NCI-H526 (cell line): ENCODE measurements at places on chromosomes 6 and 20.

GRCh38 chr20:51013577-51014330 lies 9.2 kb downstream of the KCNG1 start:
- DNase-seq, result peak; percentile 22

DNA sequence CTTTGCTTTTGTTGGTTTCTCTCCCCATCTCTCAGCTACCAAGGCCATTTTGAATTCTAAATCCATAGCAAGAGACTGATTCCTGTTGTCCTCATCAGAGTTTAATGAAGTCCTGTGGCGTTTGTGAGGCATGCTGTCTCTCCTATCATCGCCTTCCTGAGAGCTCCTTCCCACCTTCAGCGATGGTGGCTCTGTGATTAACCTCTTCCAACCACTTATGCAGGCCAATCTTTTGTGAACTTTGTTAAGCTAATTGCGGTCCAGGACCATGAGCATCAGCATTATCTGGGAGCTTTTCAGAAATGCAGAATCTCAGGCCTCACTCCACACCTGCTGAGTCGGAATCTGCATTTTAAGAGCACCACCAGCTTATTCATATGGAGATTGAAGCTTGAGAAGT lies 272.5 kb upstream of the CDYL start:
- no peak for DNase-seq

- peak; percentile 62 for DNase-seq
Measured at GRCh38 chr6:160519603-160520042, 144.5 kb downstream of the LPA start.

GRCh38 chr6:169398342-169399105 lies 144.9 kb upstream of the THBS2 start:
- DNase-seq, result no peak

GRCh38 chr20:24684421-24684871 lies 215.0 kb downstream of the SYNDIG1 start:
- DNase-seq, result no peak

- DNase-seq, result peak; percentile 83
Measured at GRCh38 chr6:157774153-157775135, 48.6 kb upstream of the SNX9 start.

DNA sequence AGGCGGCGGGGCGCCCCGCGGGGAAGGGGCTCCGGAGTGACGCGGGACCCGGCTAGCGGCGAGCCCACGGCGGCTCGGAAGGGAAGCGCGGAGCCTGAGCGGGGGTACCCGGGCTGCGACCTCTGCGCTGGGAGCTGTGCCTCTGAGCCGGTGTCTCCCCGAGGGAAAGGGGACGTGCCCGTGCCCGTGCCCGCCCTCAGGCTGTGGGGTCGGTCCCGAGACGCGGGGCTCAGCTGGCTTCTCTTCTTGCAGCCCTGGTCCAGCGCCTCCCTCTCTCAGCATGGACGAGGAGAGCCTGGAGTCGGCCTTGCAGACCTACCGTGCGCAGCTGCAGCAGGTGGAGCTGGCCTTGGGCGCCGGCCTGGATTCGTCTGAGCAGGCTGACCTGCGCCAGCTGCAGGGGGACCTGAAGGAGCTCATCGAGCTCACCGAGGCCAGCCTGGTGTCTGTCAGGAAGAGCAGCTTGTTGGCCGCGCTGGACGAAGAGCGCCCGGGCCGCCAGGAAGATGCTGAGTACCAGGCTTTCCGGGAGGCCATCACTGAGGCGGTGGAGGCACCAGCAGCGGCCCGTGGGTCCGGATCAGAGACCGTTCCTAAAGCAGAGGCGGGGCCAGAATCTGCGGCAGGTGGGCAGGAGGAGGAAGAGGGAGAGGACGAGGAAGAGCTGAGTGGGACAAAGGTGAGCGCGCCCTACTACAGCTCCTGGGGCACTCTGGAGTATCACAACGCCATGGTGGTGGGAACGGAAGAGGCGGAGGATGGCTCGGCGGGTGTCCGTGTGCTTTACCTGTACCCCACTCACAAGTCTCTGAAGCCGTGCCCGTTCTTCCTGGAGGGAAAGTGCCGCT lies 686 bp downstream of the ZGPAT start:
- peak; percentile 31 for DNase-seq

GRCh38 chr6:31299947-31300346 lies 28.1 kb upstream of the HLA-C start:
- DNase-seq, result no peak

DNA sequence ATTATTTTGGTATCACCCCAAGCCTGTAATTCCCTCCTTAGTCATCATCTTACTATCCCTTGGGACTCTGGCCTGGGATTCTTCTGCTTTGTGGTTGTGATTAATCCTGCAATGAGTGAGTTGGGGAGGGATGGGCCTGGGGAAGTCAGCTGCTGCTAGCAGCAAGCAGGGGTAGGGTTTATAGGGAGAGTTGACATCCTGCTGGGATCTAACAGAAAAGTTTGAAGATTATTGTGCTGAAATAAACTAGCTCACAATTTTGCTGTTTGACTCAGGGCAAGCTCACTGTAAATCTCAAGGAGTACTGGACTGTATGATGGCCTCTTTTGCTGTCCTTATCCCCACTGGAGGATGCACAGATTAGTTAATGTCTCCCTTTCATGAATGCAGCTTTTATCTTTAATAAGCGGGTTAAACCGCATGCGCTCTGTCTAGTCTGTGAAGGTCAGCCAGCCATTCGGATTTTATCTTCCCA lies 83.4 kb downstream of the JARID2 start:
- no peak for DNase-seq

- no peak for DNase-seq
Measured at GRCh38 chr20:17565169-17565845, 4.6 kb upstream of the DSTN start.

- DNase-seq, result peak; percentile 76
Measured at GRCh38 chr20:46128310-46129151, 10.4 kb downstream of the CD40 start.

GRCh38 chr6:42021847-42022754 lies 28.2 kb upstream of the TAF8 start:
- DNase-seq, result no peak

GRCh38 chr6:134216301-134217010 lies 101.5 kb downstream of the SGK1 start:
- no peak for DNase-seq

- DNase-seq, result no peak
Measured at GRCh38 chr6:126232671-126233070, 107.2 kb upstream of the CENPW start.

GRCh38 chr6:37338745-37339255 lies 15.0 kb upstream of the RNF8 start:
- no peak for DNase-seq

DNA sequence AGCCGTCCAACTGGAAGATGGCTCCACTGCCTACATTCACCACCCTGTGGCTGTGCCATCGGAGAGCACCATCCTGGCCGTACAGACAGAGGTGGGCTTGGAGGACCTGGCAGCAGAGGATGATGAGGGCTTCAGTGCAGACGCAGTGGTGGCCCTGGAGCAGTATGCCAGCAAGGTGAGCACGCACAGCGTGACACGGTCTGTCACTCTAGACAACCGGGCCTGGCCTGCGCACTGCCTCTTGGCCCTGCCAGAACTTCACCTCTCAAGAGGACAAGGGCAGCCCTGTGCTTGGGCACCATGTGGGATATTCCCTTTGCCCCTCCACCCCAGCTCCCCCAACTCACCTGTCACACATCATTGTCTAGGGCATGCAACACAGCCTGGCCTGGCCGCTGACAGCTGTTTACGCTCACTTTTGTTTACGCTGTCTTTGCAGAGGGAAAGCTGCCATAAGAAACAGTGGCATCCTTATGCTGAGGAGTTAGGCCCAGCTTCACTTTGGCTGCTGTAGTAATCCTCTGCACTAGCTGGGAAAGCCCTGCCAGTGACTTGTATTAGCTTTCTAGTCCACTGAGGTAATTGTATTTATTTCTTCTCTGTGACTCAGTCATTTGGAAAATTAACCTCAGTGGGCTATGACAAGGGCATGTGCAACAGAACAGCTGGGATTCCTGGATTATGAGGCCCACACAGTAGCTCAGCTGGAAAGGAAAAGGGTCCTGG lies 9.8 kb upstream of the DEF6 start:
- DNase-seq, result no peak

- DNase-seq, result peak; percentile 29
Measured at GRCh38 chr20:59207742-59208357, 44.2 kb downstream of the ZNF831 start.

- DNase-seq, result no peak
Measured at GRCh38 chr20:5156675-5157448, 30.1 kb downstream of the CDS2 start.

DNA sequence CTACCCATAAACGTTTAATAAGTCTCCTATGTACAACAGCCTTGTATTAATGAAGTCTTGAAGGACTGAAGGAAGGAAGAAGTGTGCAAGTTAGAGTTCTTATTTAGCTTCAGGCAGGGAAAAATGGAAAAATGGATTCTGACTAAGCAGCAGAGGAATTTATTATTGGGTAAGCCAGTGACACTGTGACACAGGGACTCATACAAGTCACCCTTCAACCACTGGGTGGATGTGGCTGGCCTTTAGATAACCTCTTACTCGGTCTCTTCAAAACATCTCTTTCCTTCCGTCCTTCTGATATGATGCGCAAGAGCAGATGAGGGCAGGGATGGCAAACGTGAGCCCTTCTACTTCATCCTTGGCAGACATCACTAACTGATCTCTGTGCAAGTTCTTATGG lies 145.6 kb downstream of the DHX35 start:
- no peak for DNase-seq

DNA sequence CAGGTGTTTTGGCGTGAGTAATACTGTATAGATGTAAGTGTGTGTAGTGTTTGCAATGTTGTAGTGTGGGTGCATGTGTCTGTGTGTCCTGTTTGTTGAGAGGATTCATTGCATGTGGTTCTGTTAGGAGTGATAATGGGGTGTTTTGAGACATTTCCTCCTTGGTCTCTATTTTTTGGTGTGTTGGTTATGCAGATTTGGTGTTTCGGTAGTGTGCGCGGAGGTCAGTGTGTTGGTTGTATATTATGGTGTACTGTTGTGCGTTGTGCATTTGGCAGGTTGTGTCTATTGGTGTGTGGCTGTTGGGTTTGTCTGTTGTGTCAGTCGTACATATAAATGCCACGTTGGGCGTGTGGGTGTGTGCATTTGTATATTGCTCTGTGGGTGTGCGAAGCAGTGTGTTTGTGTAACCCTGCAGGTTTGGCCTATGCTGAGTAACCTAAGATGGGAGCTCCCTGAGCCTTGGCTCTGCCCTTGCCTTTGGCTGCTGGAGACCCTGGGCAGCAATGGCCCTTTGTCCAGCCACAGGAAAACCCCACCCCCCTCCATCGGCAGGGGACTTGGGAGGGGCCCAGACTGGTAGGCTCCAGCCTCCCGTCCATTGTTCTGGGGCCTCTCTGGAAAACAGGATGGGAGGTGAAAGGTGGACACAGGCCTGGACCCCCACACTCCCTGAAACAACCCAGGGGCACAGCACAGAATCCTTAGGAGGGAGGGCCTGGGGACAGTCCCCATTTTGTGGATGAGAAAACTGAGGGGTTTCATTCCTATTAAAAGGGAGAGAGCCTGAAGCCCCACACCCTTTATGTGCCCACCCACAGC lies 10.3 kb upstream of the ID1 start:
- no peak for DNase-seq
